Mesothelial cell of epicardium (in vitro differentiated cells): ENCODE measurements at places on chromosomes 7 and 10. TPM values are rescaled to one million over a fixed set of nuclear protein-coding genes. Genes with fewer than 3 reads are reported as not detected.
A peak's percentile ranks its signal among the peaks of the same experiment; 100 is the strongest.

Gene SPDYE5
- 0.14 to 0.16 TPM in 2 of 3 replicates, not detected in the other for total RNA-seq

Gene RBP3
- not detected in 3 replicates for total RNA-seq

Gene TRIM74
- total RNA-seq: 1.7 to 2.3 TPM (median 1.9 TPM) in 3 replicates

Gene BAMBI
- total RNA-seq: 209 to 219 TPM (median 217 TPM) in 3 replicates

Gene OR2A42
- 0.09 to 0.50 TPM (median 0.22 TPM) in 3 replicates for total RNA-seq

Gene NUTM2B
- 1.0 to 1.7 TPM (median 1.4 TPM) in 3 replicates for total RNA-seq

Gene AZGP1
- 0.27 to 0.56 TPM in 2 of 3 replicates, not detected in the other for total RNA-seq

- DNase-seq: no peak
Observed at GRCh38 chr7:131095346-131095745, 232.3 kb upstream of the MKLN1 start.

- DNase-seq: no peak
Observed at GRCh38 chr7:120987280-120987679, 1.2 kb upstream of the CPED1 start.

DNA sequence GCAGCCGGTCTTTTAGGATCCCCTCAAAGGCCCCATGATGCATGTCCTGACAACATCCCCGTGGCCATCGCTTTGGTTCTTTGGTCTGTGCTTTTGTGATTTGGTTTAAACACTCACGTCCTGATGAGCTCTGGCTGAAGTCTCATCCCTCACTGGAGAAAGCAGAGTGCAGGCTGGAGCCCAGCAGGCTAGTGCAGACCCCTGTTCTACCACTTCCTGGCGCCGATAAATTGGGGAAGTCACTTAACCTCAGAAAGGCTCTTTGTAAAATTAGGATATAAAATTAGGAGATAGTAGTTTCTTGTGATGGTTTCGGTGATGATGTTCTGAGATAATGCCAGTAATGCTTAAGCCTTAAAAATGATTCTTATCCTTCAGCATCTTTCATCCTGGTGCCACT is 307.6 kb downstream of the GFRA1 start:
- DNase-seq: no peak

DNA sequence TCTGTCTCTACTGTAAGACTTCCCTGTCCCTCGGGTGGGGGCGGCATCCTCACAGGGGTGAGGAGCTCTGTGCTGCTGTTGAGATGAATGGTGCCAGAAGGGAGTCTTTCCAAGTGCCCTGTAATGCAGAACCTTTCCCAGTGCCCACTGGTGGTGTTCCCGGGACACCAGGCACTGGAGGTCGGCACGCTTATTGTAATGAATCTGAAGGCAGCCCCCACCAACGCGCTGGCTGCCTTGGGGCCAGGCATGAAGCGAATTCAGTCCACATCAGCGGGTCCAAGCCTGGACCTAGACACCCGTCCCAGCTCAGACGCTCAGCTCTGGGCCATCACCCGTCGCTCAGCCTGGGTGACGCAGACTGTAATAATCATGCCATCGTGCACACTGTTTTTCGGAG is 592.9 kb downstream of the DNAJB6 start:
- DNase-seq: no peak

GRCh38 chr7:145327646-145328045 is 491.8 kb upstream of the TPK1 start:
- no peak for DNase-seq

DNA sequence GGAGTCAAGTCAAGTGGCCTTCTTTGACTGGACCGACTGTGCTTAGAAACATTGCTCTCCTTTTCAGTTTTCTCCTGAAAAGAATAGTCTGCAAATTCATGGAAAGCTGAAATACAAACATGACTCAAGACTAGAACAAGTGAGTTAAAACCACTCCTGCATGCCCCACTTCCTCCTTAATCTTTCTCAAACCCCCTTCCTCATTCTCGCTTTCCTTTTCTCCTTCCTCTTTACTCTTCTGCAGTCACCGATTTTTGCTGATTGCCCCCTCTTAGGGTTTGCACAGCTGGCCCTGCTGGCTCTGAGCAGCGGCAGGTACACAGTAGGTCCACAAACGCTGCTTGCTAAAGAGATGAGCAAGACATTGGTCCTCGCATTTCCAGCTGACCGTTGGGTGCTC is 34.8 kb upstream of the MKI67 start:
- no peak for DNase-seq

DNA sequence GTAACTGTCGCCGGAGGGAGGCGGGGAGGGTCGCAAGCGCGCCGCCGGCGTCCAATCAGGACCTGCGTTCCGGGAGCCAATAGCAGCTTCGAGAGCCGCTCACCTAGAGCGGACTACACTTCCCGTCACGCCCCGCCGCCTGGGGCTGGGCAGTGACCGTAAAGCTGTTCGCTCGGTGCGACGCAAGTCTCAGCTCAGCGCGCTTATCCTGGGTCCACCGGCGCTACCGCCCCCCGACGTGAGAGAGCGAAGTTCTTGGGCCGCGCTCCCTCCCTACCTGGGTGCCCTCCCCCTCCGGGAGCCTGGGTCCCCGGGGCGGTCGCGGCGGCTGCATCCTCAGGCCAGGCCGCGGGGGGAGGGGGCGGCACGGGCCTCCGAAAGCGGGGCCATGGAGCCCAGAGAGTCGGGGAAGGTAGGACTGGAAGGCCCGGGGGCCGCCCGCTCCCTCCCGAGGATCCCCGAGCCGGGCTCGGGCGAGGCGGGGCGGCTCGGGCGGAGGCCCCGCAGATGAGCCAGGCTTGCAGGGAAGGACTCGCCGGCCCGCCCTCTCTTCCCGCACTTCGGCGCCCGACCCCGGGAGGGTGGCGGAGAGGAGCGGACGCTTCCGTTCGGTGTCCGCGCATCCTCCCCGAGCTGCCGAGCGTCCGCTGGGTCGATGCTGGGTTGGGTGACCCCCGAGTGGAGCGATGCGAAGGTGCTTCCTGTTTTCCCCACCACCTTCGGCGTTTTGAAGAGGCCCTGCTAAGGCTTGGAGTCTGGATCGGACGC is at the start of gene ZNF862:
Gene ZNF862 (plus strand): TSS at position 152 of the 768 bp plus-strand sequence. CDS start 237 bp downstream, at position 389.
- DNase-seq: peak; percentile 97

DNA sequence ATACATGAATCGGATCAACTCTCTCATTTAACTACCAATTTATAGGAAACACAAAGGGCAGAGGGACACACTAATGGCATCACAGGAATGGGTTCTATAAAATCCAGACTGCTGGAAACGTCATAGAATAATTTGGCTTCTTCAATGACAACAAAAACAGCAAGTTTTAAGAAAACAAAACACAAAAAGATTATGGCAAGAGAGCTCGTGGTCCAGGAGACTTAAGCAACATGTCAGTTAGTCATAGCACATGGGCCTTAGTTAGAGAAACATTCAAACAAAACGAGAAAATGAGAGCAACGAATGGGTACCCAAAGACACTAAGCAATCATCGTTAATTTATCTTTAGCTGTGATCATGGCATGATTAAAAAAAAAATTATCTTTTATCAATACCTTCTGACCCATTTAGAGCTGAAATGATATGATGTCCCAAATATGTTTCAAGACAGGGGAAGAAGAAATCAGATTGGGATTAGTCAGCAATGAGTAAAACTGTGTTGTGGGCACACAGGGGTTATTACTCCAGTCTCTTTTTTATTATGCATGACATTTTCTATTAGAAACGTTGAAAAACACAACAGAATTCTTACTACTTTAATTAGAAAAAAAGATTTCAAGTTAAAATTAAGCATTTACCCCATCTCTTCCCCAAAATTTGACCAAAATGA is 28.3 kb downstream of the NCAPG2 start:
- DNase-seq: no peak

- DNase-seq: no peak
Observed at GRCh38 chr7:22430457-22430856, 69.5 kb downstream of the STEAP1B start.

DNA sequence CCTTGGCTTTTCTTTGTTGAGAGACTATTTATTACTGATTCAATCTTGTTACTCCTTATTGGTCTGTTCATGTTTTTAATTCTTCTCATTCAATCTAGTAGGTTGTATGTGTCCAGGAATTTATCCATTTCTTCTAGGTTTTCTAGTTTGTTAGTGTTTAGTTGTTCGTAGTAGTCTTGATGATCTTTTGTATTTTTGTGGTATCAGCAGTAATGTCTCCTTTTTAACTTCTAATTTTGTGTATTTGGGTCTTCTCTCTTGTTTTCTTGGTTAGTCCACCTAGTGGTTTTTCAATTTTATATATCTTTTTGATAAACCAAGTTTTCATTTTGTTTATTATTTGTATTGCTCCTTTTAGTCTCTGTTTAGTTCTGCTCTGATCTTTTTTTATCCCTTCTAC is 546.9 kb upstream of the TPK1 start:
- DNase-seq: no peak

GRCh38 chr7:16592395-16592794 is 53.2 kb downstream of the ANKMY2 start:
- no peak for DNase-seq

DNA sequence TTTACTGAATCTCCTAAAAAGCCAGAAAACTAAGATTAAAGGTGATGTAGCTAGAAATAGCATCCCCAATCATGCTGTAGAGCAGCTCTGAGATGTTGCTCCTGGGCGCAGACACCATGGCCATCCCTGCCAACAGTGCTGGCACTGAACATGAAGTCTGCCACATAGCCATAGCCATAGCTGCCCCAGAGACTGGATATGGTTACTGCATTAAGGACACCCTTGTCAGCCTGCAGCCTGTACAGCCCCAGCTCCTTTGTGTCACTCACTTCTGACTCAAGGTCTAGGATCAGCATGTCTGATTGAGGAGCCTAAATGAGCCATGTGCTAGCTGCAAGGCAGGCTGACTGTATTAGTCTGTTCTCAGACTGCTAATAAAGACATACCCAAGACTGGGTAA is 284.6 kb downstream of the RPS24 start:
- no peak for DNase-seq
